ENCODE measurements at places on chromosomes 16 and 17.

GRCh38 chr17:4839221-4839620, 6.1 kb downstream of the MINK1 start:
- peaks cover 76% of the 10 kb centered on the region for H3K4me1 ChIP-seq
- no peak for DNase-seq
- no peaks in the 10 kb centered on the region for H3K27me3 ChIP-seq
- H3K27ac ChIP-seq, result no peak overlapping the region

GRCh38 chr16:54412037-54412436, 125.5 kb upstream of the IRX3 start:
- peaks cover 30% of the 10 kb centered on the region for H3K27me3 ChIP-seq
- no peaks in the 10 kb centered on the region for H3K36me3 ChIP-seq
- H3K4me3 ChIP-seq, result no peak overlapping the region
- no peak overlapping the region for H3K27ac ChIP-seq
- no peak for DNase-seq
- peaks cover 4% of the 10 kb centered on the region for H3K4me1 ChIP-seq

- H3K36me3 ChIP-seq, result no peaks in the 10 kb centered on the region
- no peaks in the 10 kb centered on the region for H3K27me3 ChIP-seq
- no peak overlapping the region for H3K27ac ChIP-seq
- DNase-seq, result no peak
- H3K4me3 ChIP-seq, result no peak overlapping the region
- H3K4me1 ChIP-seq, result no peaks in the 10 kb centered on the region
Observed at GRCh38 chr17:16398270-16399267, 16.8 kb upstream of the TRPV2 start.

GRCh38 chr17:40322358-40323315, 13.7 kb downstream of the RARA start:
- peak overlapping the region; percentile 100 for H3K27ac ChIP-seq
- no peaks in the 10 kb centered on the region for H3K27me3 ChIP-seq
- peak overlapping the region; percentile 22 for H3K4me3 ChIP-seq
- no peaks in the 10 kb centered on the region for H3K36me3 ChIP-seq

- DNase-seq, result no peak
- no peak overlapping the region for H3K4me3 ChIP-seq
- H3K27ac ChIP-seq, result no peak overlapping the region
- H3K36me3 ChIP-seq, result no peaks in the 10 kb centered on the region
Observed at GRCh38 chr16:706189-707061, 824 bp upstream of the FBXL16 start.

DNA sequence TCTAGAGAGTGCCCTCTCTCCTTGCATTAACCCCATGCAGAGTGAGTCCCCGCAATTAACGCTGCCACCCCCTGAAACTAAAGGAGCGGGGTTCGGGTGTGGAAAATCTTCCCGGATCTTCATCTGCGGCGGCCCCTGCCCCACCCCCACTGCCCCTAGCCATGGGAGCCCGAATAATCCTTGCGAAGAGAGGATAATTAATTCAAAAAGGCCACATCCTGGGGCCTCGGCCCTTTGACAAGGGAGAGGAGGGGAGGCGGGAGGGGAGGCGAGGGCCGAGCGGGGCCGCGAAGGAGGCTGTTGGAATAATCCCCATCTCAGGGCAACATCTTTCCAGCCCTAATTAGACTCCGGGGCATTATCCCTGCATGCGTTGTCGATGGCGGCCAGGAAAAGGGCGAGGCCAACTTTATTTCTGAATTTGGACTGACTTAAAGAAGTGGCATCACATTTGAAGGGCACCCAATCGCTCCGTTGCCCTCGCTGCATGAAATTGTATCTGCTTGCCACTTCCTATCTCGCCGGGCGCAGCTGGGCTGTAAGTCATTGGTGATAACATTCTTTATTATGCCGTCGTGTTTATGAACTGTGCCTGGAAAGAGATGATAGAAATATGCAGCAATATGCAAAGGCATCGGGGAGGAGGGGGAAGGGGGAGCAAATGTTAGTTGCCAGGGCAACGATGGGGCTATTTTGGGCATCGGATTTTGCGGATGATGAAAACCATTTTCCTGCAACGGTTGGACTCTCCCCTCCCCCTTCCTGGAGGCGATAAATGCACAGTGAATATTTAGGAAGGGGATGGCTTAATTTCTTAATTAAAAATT, 387.1 kb upstream of the TNRC6C start:
- no peak overlapping the region for H3K4me3 ChIP-seq
- no peak overlapping the region for H3K27ac ChIP-seq
- peak; percentile 87 for DNase-seq

DNA sequence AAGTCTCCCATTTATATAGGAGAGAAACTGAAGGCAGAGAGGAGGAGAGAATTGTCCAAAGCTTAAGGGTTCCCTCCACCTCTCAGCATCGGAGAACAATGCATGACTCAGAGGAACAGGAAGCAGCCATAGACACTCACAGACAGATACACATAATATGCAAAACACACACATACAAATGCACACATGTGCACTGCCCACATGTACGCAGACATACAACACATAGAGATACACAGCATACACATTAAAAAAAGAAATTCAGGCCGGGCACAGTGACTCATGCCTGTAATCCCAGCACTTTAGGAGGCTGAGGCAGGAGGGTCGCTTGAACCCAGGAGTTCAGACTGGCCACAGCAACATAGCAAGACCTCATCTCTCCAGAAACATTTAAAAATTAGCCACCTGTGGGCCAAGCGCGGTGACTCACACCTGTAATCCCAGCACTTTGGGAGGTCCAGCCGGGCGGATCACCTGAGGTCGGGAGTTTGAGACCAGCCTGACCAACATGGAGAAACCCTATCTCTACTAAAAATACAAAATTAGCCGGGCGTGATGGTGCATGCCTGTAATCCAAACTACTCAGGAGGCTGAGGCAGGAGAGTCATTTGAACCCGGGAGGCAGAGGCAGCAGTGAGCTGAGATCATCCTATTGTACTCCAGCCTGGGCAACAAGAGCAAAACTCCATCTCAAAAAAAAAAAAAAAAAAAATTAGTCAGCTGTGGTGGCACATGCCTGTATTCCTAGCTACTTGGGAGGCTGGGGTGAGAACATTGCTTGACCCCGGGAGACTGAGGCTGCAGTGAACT, 11.3 kb downstream of the ERAL1 start:
- H3K4me1 ChIP-seq, result peaks cover 6% of the 10 kb centered on the region
- peaks cover 4% of the 10 kb centered on the region for H3K36me3 ChIP-seq
- peak overlapping the region; percentile 5 for H3K27ac ChIP-seq
- H3K27me3 ChIP-seq, result no peaks in the 10 kb centered on the region

GRCh38 chr17:16986391-16986790, 14.5 kb upstream of the TNFRSF13B start:
- no peak overlapping the region for H3K27ac ChIP-seq
- H3K4me1 ChIP-seq, result peaks cover 21% of the 10 kb centered on the region
- no peak overlapping the region for H3K4me3 ChIP-seq
- no peaks in the 10 kb centered on the region for H3K27me3 ChIP-seq

DNA sequence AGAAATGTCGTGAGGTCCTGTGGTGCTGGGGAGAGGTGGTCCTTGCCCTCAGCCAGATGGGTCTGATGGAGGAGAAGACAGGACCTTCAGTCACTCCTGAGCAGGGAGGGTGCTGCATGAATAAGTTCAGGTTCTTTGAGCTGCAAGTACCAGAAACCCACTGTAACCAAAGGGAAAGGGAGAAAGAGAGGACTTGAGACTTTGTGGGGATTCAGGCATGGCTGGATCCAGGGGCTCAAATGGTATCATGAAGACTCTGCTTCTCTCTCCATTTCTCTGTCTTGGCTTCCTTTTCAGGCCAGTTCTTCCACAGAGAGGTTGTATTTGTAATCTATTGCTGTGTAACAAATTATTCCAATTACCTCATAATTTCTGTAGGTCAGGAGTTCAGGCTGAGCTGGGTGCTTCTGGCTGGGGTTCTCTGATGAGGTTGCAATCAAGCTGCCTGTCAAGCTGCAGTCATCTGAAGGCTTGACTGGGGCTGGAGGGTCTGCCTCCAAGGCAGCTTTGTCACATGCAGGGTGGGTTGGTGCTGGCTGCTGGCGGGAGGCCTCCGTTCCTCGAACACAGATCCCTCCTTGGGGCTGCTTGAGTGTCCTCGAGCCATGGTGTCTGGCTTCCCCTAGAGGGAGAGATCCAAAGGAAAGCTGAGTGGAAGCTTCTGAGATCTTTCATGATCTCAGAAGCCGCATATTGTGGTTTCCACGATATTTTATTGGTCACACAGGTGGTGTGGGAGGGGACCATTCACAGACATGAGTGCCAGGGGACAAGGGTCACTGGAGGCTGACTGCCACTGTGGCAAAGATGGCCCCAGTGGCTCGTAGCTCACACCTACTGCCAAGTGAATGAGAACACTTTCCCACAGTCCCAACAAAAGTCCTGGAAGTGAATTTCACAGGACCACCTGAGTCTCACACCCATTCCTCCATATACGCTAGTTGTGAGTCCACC, 5.9 kb upstream of the ADCY7 start:
- H3K4me1 ChIP-seq, result peaks cover 11% of the 10 kb centered on the region
- no peak for DNase-seq
- H3K4me3 ChIP-seq, result no peak overlapping the region
- H3K27ac ChIP-seq, result no peak overlapping the region
- H3K36me3 ChIP-seq, result no peaks in the 10 kb centered on the region
- H3K27me3 ChIP-seq, result no peaks in the 10 kb centered on the region

- no peaks in the 10 kb centered on the region for H3K36me3 ChIP-seq
- no peak for DNase-seq
- H3K27ac ChIP-seq, result no peak overlapping the region
- no peaks in the 10 kb centered on the region for H3K27me3 ChIP-seq
- no peak overlapping the region for H3K4me3 ChIP-seq
- no peaks in the 10 kb centered on the region for H3K4me1 ChIP-seq
Observed at GRCh38 chr17:44722254-44722653, 13.8 kb downstream of the DBF4B start.

DNA sequence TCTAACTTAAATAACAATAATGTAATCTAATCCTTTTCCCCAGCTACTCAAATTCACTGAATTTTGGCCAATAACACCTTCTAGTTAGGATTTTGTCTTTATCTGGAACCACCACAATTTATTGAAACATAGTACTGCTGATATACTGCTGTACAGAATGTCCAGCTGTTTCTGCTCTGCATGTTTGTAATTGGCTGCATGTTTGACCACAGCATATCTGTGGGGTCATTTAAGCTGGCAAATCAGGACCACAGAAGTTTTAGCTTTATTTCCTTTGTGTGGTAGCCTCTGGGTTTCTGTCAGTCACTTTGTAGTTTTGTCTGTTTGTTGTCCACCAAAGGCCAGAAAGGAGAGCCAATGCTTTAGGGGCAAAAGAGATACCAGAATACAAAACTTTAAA, 22.2 kb upstream of the RAB11FIP4 start:
- no peaks in the 10 kb centered on the region for H3K27me3 ChIP-seq
- no peak for DNase-seq
- H3K4me1 ChIP-seq, result no peaks in the 10 kb centered on the region
- no peak overlapping the region for H3K4me3 ChIP-seq

DNA sequence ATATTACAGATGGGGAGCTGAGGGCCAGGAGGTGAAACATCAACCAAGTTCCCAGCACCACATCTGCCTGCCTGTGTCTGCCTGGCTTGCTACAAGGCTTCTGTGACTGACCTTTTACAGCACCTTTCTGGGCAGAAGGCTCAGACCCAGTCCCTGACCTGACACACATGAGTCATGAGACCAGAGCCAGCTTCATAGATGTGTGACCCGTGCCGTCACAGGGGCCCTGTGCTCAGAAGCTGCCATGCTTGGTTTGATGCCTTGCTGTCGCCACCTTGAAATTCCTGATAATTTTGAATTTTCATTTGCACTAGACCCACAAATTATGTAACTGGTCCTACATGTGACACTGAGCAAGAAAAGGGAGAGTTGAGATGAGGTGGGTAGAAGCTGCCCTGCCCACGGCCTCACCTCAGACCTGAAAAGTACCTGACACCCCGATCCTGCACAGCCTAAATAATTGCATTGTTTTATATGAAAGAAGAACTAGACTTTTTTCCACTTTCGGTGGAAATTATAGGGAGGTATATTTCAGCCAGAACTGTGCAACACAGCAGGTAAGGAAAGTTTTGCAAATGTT, 13.3 kb upstream of the PECAM1 start:
- H3K36me3 ChIP-seq, result no peaks in the 10 kb centered on the region
- no peaks in the 10 kb centered on the region for H3K27me3 ChIP-seq
- no peak overlapping the region for H3K4me3 ChIP-seq
- peak overlapping the region; percentile 87 for H3K27ac ChIP-seq

- H3K4me3 ChIP-seq, result no peak overlapping the region
- no peak overlapping the region for H3K27ac ChIP-seq
- no peaks in the 10 kb centered on the region for H3K27me3 ChIP-seq
- DNase-seq, result no peak
- no peaks in the 10 kb centered on the region for H3K36me3 ChIP-seq
Observed at GRCh38 chr17:11363565-11364117, 122.6 kb downstream of the SHISA6 start.

- peak; percentile 66 for DNase-seq
- H3K27ac ChIP-seq, result no peak within 1 kb of the TSS
Observed at GRCh38 chr16:57694725-57695679, at the start of gene DRC7. Gene DRC7, plus strand, starts transcription at chr16:57694806. Its CDS starts 3,144 bp downstream, at chr16:57697950.

- H3K4me3 ChIP-seq, result no peak overlapping the region
- no peaks in the 10 kb centered on the region for H3K4me1 ChIP-seq
- H3K27ac ChIP-seq, result no peak overlapping the region
- DNase-seq, result no peak
- H3K36me3 ChIP-seq, result no peaks in the 10 kb centered on the region
- no peaks in the 10 kb centered on the region for H3K27me3 ChIP-seq
Observed at GRCh38 chr16:23216658-23217246, 34.2 kb downstream of the SCNN1G start.

GRCh38 chr17:82563318-82563717, 43.8 kb downstream of the FOXK2 start:
- peaks cover 41% of the 10 kb centered on the region for H3K36me3 ChIP-seq
- DNase-seq, result no peak
- no peaks in the 10 kb centered on the region for H3K27me3 ChIP-seq
- no peak overlapping the region for H3K4me3 ChIP-seq

- no peaks in the 10 kb centered on the region for H3K4me1 ChIP-seq
- no peaks in the 10 kb centered on the region for H3K36me3 ChIP-seq
- H3K27me3 ChIP-seq, result no peaks in the 10 kb centered on the region
Observed at GRCh38 chr17:70370816-70371215, 201.5 kb downstream of the KCNJ2 start.

GRCh38 chr16:12387786-12388185, 411.3 kb downstream of the SNX29 start:
- H3K36me3 ChIP-seq, result no peaks in the 10 kb centered on the region
- no peak overlapping the region for H3K4me3 ChIP-seq
- no peak for DNase-seq
- no peak overlapping the region for H3K27ac ChIP-seq
